ENCODE measurements at places on chromosomes 12 and 14. TPM values are rescaled to one million over a fixed set of nuclear protein-coding genes. Genes with fewer than 3 reads are reported as not detected.

DNA sequence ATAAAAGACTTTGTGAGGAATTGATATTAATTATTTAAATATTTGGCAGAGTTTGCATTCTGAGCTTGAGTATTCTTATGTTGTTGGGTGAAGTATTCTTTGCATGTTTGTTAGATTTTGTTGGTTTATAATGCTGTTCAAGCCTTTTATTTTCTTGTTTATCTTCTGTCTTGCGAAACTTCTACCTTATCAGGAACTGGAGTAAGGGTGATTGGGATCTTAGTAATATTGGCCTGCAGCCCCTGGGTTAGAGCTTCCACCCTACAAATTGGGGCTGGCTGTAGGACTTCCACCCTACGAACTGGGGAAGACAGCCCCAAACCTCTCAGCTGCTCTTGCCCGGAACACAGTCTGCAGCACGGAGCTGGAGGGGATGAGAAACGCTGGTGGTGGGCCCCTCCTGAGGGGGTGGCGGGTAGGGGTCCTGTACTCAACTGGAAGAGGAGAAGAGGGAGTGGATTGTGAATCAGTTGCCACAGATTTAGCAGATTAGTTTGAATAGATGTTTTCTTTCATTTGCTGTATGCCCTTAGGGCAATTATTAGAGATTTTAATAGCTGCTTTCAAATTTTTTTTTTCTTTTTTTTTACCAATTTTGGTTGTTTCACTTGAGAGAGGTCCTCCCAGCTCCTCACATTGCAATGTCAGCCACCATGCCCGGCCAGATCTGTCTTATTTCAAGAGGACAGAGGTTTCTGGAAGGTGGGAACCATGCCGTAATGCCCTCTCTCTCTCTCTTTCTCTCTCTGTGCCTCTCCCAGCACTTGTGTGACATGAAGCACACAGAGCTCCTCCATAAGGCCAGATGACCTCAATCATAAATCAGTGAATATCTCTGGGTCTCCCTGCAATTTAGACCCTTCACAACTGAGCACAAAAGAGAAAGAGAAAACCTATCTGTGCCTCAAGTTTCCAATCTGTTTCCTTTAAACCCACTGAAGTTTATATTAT is 123.4 kb downstream of the DICER1 start:
- DNase-seq, result no peak

DNA sequence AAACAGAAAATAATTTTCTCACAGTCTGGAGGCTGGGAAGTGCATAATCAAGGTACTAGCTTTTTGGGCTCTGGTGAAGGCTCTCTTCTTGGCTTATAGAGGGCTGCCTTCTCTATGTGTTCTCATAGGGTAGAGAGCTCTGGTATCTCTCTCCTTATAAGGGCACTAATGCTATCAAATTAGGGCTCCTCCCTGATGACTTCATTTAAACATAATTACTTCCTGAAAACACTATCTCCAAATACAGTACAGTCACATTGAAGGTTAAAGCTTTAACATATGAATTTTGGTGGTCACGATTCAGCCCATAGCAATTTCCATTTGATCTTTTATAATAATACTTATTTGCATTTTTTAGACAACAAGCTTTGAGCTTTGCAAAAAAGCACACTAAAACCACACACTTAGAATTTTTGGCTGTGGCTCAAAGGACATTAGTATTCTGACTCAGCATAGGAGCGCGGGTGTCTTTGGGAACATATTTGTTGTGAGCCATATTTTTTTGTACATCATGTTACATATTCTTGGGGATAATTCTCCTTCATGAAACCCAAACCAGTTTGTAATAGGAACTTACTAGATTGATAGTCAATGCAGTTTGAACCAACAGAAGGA is 808.1 kb upstream of the FBXO33 start:
- no peak for DNase-seq

The TSHR gene
- not detected for total RNA-seq

The KCNA5 gene
- total RNA-seq, result not detected

DNA sequence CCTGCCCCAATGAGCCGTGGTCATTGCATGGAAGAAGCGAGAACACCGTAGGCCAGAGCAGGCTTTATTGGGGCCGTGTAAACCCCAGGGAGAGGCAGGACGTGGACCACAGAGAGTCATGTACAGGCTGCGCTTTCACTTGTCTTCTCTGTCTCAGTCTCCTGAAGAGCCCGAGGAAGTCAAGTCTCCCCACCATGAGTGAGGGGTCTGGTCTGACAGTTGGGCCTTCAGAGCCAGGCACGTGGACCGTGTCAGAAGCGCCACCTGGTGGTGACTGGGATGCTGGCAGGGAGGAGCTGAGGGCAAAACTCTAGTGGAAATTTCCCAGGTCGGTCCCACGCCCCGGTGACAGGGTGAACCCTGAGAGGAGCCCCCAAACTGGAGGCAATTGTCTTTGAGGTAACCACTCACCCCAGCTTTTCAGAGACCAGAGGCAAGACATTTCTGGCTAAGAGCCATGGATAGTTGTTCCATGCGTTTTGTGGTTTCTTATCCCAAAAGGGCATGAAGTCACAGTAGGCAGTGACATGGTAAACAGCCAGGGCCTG is 17.4 kb downstream of the RPS6KL1 start:
- DNase-seq, result peak; percentile 83

DNA sequence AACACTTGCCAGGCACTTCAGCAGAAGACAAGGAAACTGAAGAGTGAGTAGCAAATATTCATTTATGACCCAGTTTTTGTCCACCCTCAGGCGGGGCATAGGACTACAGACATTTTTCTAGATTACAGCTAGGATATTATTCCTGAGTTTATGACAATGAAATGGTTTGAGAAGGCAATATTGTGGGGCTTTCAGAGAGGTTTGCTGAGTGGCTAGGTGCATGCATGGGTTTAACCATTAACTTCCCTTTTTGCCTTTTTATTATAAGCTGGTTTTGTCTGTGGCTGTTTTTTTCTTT is 104.0 kb upstream of the BCAT1 start:
- DNase-seq, result no peak

The MYF6 gene
- total RNA-seq, result not detected

- no peak for DNase-seq
Observed at GRCh38 chr12:42284876-42285275, 41.0 kb downstream of the ZCRB1 start.

GRCh38 chr14:69574954-69575295 is 254 bp upstream of the CCDC177 start:
- no peak for DNase-seq

The PTGER2 gene
- total RNA-seq, result 12.9 TPM

GRCh38 chr12:104163631-104164030 is 25.6 kb upstream of the NFYB start:
- DNase-seq, result no peak
